Inflammatory macrophage treated with lipopolysaccharide for 4 hours (primary cell): ENCODE measurements at places on chromosomes 13 and 19.

GRCh38 chr19:52991484-52991883 is 22.2 kb upstream of the ERVV-1 start:
- DNase-seq, result peak; percentile 43

GRCh38 chr13:31538067-31539042 is 201.0 kb upstream of the RXFP2 start:
- peak; percentile 58 for DNase-seq

GRCh38 chr13:106919638-106920037 is 351.7 kb upstream of the ARGLU1 start:
- DNase-seq, result no peak

GRCh38 chr19:35851213-35852028 is 883 bp downstream of the NPHS1 start:
- no peak for DNase-seq

DNA sequence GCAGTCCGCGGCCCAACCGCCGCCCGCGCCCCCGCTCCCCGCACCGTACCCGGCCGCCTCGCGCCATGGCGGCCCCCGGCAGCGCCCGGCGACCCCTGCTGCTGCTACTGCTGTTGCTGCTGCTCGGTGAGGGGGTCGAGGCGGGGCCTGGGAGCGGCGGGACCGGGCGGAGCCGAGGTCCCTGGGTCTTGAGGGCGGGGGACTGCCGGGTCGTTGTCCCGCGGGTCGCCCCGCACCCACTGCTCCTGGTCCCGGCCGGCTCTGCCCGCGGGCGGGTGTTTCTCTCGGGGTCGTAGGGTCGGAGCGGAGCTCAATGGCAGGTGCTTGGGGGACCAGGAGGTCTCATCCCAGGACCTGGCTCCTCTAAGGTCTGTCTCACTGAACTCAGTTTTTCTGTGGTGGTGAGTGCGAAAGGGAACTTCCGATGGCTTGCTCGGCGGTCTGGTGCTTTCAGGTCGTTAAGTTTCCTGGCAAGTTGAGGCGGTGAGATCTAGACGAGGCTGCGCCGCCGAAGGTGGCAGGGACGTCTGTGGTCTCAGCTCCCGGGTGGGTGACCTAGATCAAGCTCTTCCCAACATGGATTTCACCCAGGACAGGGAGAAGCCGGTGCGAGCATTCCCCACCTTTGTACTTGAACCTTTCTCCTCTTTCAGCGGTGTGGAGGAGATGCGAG is 467 bp downstream of the LAMP1 start:
- peak; percentile 59 for DNase-seq

- DNase-seq, result no peak
These were observed 222.4 kb upstream of the IRS2 start for GRCh38 chr13:110008816-110009215.

DNA sequence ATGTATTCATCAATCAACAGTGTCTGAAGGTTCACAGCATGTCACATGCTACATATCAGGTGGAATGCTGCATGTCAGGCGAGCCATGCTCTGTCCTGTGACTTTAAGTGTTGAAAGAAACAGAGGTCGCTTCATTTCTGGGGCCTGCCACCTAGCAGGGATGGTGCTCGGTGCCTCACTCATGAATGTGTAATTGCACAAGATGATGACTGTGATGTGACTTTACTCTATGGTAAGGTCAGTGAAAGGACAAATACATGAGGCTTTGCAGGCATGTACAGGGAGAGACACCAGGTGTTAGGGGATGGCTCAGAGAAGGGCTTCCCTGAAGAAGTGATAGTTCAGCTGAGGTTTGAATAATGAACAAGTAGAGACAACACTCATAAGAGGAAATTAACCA is 66.7 kb downstream of the FRY start:
- peak; percentile 25 for DNase-seq

DNA sequence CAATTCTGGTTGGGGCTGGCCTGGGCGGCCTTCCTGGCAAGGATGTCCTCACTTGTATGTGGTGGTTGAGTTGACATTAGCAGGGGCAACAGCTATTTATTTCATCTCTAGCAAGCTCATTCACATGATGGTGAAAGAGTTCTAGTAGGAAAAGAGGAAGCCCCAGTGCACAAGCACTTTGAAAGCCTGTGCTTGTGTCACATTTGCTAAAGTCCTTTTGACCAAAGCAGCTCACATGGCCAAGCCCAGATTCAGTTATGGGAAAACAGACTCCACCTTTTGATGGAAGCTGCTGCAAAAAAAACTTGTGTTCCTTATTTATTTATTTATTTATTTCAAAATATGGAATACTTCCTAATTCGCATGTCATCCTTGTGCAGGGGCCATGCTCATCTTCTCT is 17.2 kb downstream of the GTF2F2 start:
- peak; percentile 73 for DNase-seq
